ENCODE measurements at places on chromosomes 7 and 10.

GRCh38 chr7:139889186-139889871 lies 60.3 kb downstream of the TBXAS1 start:
- DNase-seq, result no peak

DNA sequence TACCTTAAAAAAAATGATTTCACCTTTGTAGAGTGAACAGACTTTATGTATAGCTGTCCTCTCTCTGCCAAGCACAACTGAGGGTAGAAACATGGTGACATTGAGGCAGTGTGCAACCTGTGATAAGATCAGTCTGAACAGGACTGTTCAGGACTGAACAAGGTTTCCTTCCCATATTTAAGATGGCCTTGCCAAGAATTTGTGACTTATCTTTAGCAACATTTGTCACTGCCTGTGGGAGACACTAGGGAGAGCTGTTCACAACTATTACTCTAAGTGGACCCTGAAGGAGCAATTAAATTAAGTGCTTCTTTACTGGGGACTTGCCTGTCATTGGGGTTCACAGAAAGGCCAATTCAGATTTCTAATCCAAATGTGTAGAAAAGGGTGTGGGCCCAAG lies 6.7 kb downstream of the OR13A1 start:
- peak; percentile 3 for DNase-seq

DNA sequence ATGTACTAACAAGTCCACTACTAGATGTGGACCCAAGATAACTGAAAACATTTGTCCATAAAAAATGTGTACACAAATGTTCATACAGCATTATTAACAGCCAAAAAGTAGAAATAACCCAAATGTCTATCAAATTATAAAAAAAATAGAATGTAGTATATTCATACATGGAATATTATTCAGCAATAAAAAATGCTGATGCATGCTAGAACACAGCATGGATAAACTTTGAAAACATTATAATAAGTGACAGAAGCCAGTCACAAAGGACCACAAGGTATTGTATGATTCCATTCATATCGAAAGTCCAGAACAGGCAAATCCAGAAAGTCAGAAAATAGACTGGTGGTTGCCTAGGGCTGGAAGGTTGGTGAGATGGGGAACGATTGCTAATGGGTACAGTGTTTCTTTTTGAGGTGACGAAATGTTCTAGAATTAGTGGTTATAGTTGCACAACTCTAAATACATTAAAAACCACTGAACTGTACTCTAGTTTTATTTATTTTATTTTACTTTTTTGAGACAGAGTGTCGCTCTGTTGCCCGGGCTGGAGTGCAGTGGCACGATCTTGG lies 43.3 kb upstream of the ANLN start:
- DNase-seq, result no peak

DNA sequence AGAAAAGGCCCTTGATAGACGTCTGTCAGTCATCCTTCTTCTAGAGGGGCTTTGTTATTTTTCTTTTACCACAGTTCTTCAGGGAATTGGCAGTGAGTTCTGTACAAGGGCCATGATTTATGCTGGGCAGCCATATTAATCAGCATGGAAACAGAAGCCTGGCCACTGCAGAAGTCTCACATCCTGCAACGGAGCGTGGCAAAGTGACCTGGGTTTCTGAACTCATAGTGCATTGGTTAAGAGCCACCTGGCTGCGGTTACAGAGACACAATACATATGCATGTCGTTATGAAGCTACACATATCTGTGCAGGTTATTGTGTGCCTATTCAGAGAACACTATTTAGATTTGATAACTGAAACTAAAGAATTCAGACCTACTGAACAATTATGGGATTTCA lies 419.4 kb upstream of the CELF2 start:
- DNase-seq, result no peak

DNA sequence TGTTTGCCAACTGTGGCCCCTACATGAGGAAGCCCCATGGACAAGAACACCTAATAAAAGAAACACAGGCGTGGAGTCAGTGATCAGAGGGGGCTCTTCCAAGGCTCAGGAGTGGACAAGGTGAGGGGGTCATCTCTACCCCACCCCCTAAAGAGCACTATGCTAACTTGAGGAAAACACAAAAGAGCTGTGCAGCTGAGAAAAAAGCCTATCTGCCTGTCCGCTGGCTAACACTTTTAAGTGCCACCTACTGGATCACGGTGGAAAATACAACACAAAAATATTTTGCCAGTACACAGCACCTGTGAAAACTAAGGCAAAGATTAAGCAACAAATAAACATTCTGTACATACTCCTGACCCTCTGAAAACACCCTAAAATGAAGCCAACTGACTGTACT lies 53.1 kb upstream of the COBL start:
- DNase-seq, result no peak

DNA sequence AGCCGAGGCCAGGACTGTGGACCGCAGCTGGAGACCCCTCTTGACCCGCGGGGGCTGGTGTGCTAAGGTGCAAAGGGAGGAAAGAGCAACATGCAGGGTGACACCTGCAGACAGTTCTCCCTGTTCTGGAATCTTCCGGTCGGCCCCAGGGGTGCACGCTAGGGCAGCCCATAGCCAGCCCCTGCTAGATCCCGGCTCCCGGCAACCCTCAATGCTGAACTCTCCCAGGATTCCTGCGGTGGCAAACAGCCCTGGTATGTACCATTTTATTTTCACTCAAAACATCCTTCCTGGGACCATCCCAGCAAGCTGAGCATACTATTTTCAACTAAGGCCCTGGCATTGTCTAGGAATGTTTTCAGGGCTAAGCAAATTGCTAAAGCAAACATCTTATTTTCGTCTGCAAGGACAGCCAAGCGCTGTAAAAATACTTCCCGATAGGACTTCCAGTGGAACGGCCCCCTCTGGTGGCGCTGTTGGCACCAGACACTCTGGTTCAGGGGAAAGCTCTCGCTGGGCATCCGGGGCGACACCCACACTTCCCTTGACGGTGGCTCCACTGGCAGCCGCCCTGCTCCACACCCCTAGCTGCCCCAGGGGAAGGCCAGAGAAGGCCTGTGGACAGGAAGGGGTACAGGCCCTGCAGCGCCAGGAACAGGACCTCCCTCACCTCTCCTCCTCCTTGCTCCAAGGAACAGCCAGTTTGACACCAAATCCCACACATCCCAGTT lies 99.4 kb downstream of the CTBP2 start:
- DNase-seq, result peak; percentile 24

- no peak for DNase-seq
Observed at GRCh38 chr7:101162551-101163278, 2.7 kb downstream of the VGF start.

GRCh38 chr7:97006816-97007582 lies 1.6 kb downstream of the DLX6 start:
- DNase-seq, result no peak

DNA sequence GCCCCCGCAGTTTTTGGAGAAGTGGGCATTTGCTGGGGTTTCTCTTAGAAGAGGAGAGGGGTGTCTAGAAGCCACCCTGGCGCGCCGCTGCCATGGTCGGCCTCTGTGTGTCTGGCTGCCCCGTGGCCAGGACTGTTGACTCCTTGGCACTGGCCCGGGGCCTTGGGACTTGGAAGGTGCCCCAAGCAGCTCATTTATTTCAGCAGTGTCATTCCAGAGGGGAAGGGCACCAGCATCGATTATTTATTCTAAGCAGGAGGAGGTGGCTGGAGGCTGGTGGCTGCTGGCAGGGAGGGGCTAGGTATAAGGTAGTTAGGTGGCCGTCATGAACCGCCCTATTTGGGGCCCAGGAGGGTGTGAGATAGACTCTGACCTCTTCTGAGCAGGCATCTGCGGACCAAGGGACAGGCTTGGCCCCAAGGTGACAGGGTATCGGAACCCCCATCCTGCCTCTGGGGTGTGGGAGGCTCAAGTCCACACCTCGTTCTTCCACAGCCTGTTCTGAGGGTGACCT lies 1.6 kb downstream of the GTF2IRD1 start:
- no peak for DNase-seq

DNA sequence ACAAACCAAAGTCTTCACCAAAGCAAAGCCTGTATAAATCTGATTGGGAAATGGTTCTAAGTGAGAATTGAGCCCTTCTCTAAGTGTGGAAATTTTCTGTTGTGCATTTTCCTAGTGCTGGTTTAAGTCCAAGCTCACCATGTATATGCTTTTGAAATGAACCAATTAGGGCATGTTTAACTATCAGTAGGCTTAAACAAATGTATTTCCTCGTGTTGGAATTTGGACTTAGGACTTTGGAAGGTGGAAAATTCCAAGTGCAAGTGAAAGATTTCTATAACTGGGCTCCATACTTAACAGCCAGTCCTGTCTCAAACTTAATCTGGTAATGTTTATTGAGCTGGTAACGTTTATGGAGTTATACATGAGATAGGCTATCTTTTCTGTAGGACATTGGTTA lies 28.5 kb downstream of the CCNY start:
- DNase-seq, result no peak

GRCh38 chr10:69703766-69704630 lies 74.0 kb downstream of the FAM241B start:
- no peak for DNase-seq

DNA sequence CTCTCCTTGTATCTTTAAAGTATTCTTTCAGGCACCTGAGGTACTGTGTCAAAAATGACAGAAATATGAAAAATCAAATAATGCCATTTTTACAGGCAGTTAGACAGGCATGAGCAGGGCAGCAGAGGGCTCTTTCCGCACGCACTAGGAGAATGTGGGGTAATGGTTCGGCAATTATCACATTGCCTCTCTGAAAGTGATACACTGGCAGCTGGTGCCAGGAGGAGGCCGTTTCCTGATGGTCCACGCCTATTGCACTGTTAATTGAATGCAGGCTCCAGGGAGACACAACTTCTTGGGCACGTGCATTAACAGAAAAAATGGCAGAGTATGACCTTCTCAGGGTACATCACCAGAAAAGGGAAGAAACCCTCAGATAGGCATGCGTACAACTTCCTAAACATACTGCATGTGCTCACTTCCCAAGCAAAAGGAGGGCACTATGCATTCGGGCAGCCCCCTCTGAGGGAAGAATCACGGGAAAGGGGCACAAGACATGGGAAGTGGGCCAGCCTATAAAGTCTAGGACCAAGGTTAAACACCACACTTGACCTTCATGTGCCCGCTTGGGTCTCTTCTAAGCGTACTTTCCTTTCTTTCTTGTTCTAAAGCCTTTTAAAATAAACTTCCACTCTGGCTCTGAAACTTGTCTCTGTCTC lies 161.7 kb downstream of the TNS3 start:
- DNase-seq, result no peak

DNA sequence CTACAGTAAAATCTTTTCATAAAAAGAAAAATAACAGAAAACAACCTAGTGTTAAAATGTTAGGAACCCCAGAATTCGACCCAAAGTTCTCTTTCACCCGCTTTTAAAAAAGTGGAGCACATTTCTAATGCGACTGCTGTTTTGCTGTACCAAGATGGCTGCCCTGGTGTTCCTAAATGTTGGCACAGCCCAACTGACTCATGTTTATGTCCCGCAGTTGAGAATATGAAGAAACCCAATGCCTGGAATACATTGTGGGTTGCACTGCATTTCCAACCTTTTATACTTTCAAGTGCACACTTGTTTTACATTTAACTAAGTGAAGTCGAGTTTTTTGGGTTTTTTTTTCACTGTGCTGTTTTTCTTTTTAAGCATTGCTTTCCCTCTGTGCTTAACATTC lies 944 bp downstream of the STEAP1B start:
- DNase-seq, result no peak

GRCh38 chr10:75696536-75696935 lies 265.1 kb downstream of the LRMDA start:
- DNase-seq, result peak; percentile 0

DNA sequence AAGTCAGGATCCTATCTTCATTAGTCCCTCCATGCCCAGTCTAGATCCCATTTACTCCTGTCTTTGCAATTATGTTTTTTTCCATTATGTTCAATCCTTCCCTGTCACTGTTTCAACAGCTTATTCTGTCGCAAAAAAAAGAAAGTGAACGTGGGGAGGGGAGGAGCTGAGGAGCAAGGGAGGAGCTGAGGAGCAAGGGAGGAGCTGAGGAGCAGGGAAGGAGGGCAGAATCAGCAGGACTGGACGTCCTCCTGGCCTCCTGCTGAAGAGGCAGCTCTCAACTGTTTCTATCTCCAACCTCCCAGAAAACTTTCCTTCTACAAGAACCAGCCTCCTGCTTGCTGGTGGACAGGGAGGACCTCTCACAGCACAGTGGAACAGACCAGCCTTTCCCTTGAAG lies 26.0 kb downstream of the LARP4B start:
- no peak for DNase-seq

GRCh38 chr7:136053689-136054485 lies 76.7 kb upstream of the MTPN start:
- no peak for DNase-seq

GRCh38 chr10:89213191-89213808 lies 6.2 kb upstream of the CH25H start:
- peak; percentile 54 for DNase-seq

GRCh38 chr7:92834507-92835260 lies 1.7 kb downstream of the CDK6 start:
- no peak for DNase-seq

- DNase-seq, result no peak
Observed at GRCh38 chr7:47179812-47180515, 401.9 kb downstream of the TNS3 start.

- no peak for DNase-seq
Observed at GRCh38 chr7:139731802-139732470, 45.9 kb downstream of the HIPK2 start.

Measured in CD4-positive, alpha-beta T cell treated with Interleukin-4 for 4 hours (primary cell).